ENCODE measurements at places on chromosomes 11 and 22.

DNA sequence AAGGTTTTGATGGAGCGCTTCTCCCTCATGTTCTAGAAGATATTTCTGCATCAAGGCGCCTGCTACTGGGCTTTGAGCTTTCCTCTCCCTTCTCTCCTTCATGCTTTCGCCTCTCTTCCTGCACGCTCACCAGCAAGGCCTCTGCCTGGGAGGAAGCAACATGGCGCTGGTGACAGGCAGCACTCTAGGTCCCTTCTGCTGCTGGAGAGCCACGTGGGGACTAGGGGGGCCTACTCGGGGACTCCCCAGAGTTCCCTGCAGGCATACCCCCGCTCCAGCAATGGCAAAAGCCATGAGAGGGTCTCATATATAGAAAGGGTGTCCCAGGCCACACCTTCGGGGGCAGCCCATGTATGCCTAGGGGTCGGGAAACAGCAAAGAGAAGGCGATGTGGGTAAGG, 49.7 kb downstream of the GRIK4 start:
- no peak for DNase-seq

DNA sequence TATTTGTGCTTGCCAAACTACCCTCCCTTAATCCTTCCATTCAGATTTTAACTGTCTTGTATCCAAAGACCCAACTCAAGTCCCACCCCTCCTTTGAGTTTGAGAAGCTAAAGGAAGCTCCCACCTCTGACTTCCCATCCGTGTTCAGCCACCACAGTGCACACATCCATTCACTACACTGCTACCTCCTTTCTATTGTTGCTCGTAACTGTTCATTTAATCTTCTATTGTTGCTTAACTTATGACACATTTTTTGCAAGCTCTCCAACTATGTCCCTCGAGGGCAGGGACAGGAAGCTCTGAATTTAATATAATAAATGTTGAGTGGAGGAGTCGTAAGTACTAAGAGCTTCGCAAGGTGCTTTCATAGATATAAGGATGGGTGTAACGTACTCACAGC, 10.4 kb downstream of the LARGE1 start:
- DNase-seq, result no peak

DNA sequence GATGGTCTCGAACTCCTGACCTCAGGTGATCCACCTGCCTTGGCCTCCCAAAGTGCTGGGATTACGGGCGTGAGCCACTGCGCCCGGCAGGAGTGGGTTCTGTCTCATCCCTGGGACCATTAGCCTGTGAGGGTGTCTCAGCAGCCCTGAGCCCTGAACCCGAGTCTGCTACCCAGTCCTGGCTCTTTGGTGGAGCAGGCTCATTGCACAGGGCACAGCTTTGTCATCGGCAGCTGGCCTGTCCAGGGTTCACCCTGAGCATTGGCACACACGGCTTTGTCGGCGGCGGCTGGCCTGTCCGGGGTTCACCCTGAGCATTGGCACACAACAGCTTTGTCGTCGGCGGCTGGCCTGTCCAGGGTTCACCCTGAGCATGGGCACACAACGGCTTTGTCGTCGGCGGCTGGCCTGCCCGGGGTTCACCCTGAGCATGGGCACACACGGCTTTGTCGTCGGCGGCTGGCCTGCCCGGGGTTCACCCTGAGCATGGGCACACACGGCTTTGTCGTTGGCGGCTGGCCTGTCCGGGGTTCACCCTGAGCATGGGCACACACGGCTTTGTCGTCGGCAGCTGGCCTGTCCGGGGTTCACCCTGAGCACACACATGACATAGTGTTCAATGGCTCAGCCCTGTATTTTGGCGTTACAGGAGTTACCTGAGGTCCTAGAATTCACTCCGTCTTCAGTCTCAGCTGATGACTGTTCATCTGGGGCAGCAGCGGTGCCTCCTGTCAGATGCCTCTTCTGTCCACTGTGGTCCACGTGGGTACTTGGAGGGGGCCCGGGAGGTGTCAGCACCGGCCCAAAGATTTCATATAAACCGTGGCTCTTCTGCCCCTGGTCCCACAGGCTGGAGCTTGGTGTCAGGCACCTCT, 1082.5 kb downstream of the BRD1 start:
- DNase-seq, result no peak

- no peak for DNase-seq
These were observed 1003.3 kb upstream of the CCDC90B start for GRCh38 chr11:84289381-84289906.

DNA sequence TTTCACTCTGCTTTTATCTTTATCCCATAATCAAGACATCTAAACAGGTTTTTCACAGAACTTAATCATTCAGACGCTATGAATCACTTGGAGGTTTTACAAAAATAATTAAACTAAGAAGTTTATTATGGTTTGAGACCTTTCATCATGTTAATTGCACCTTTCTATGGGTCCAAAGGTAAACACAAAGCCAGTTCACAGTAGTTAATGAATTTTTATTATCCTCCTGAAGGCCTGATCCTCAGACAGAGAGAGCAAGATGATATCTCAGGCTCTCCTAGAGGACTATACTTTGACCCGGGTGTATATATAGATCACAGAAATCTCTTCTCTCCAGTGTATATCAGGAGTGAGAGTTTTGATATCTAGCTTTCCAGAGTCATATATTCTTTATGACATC, 1044.3 kb upstream of the RAG2 start:
- DNase-seq, result no peak

DNA sequence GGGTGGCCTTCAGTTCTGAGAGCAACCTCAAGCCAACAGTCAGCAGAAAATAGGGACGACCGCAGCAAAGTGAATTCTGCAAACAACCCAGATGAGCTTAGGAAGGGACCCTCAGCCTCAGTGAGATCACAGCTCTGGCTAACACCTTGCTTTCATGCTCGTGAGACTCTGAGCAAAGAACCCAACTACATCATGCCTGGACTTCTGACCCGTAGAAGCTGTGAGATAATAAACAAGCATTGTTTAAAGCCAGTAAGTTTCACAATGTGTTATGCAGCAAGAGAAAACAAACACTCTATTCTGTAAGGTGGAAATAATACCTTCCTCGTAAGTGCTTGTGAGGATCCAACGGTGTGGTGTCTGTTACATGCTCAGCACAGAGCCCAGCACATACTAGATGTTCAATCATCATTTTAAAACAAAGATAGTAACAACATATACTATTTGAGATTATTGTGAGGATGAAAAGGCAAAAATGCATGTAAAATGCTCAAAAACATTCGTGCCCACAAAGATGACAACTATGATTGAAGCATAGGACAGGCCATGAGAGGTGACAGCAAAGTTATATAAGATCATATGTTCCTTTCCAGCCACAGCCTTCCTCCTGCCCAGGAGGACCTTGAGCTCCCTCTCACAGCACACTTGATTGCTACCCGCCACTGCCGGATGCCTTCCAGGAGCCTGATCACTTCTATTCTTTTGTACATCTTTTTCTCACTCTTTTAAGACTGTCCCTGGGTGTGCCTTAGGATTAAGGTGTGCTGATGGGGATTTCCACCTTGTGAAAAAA, 433.3 kb downstream of the BUD13 start:
- DNase-seq, result no peak

GRCh38 chr11:95647355-95647754, 142.2 kb downstream of the FAM76B start:
- DNase-seq, result no peak

- no peak for DNase-seq
These were observed 117.7 kb downstream of the KCNC1 start for GRCh38 chr11:17852246-17852645.

- DNase-seq, result no peak
These were observed 57.9 kb downstream of the SYTL2 start for GRCh38 chr11:85752890-85753581.

DNA sequence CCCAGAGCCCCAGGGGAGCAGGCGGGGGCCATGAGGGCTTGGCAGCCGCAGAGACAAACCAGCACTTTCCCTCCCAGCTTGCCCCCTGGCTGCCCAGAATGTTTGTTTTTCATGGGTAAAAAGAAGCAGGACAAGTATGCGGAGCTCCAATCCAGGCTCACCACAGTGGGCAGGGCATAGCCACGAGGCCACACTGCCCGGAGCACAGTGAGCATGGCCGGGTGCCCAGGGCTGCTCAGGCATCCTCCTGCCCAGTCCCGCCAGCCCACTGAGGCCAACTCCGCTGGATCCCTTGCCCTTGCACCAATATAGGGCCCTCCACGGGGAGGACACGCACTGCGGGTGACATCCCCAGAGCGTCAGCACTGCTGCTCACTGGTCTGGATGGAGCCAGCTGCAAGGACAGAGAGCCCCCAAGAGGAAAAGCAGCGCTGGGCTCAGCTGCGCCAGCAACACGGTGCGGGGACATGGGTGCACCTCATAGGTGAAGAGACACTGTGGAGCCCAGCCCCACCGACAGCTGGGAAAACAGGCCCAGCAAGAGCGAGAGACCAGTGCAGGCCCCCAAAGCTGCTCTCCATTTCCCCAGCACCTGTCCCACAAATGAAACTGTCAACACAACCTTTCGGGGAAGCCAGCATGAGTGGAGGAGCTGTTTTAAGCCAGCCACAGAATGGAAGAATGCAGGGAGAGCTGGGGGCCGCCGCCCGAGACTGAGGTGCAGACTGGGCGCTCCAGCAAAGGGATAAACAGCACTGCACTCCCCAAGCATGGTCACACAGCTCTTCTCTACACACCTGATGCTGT, 24.8 kb downstream of the ARVCF start:
- no peak for DNase-seq

GRCh38 chr11:15730995-15731385, 616.3 kb downstream of the INSC start:
- no peak for DNase-seq

DNA sequence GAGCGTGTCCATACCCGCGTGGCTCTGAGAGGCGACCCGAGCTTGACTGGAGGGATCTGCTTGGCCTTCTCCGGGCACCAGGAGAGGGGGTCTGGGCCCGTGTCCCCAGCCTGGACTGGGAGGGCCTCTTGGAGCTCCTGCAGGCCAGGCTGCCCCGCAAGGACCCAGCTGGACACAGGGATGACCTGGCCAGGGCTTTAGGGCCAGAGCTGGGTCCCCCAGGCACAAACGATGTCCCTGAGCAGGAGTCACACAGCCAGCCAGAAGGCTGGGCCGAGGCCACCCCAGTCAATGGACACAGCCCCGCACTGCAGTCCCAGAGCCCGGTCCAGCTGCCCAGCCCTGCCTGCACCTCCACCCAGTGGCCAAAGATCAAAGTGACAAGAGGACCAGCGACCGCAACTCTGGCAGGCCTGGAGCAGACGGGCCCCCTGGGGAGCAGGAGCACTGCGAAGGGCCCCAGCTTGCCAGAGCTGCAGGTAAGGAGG, 38.2 kb downstream of the TRIOBP start:
- DNase-seq, result no peak

DNA sequence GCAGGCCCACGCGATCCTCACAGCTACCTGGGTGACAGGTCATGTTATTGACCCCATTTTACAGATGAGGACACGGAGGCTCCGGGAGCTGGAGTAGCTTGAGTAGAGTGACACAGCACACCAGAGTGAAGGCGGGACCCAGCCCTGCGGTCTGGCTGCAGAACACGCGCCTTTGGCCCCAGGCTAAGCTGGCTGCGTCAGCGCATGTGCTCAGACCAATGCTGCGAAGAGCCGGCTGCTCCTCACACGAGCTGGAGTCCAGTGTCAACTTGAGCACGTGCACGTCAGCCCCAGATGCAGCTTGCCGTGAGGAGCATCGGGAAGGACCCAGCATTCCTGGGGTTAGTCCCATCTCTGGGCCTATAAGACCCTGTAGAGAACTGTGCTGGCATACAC, 49.9 kb downstream of the SCUBE1 start:
- DNase-seq, result no peak

- DNase-seq, result no peak
These were observed 81.9 kb upstream of the RCN1 start for GRCh38 chr11:32008880-32009551.

GRCh38 chr11:27119396-27119795, 78.8 kb downstream of the BBOX1 start:
- DNase-seq, result no peak

- no peak for DNase-seq
These were observed 17.3 kb upstream of the MRGPRF start for GRCh38 chr11:69030301-69030700.

GRCh38 chr11:37533830-37534229, 935.8 kb upstream of the RAG2 start:
- no peak for DNase-seq

- no peak for DNase-seq
These were observed 76.6 kb downstream of the WT1 start for GRCh38 chr11:32358729-32359128.

DNA sequence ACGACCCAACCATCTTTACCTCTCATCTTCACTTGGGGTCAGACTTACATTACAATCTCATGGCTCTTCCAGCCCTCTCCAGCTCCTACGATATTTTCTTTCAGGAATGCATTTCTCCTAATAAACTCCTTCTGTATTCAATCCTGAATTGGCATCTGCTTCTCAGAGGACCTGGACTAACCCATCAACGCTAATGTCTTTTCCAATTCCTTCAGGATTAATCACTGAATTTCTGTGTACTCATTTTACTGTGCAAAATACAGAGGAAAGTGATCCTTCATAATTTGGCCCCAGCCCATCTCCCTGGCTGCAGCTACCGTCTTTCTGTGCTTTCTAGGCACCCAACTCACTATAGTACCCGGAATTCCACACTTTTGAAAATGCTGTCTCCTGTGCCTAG, 239.2 kb downstream of the METTL15 start:
- no peak for DNase-seq

DNA sequence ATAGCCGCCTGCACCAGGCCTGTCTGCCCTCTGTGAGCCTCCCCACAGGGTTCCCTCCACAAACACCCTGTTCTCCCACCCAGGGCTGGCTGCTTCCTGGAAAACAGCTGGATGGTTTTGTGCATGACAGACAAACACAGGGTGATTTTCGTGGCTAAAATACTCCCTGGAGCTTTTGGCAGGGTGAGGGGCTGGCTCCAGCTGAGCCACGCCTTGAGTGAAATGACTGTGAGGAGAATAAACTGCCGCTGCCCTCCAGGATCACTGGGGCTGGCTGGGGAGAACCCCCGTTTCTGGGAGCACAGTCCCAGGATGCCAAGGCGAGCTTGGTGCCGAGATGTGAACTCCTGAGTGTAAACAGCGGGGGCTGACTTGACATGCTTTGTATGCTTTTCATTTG, 20.3 kb upstream of the PPP6R3 start:
- no peak for DNase-seq

DNA sequence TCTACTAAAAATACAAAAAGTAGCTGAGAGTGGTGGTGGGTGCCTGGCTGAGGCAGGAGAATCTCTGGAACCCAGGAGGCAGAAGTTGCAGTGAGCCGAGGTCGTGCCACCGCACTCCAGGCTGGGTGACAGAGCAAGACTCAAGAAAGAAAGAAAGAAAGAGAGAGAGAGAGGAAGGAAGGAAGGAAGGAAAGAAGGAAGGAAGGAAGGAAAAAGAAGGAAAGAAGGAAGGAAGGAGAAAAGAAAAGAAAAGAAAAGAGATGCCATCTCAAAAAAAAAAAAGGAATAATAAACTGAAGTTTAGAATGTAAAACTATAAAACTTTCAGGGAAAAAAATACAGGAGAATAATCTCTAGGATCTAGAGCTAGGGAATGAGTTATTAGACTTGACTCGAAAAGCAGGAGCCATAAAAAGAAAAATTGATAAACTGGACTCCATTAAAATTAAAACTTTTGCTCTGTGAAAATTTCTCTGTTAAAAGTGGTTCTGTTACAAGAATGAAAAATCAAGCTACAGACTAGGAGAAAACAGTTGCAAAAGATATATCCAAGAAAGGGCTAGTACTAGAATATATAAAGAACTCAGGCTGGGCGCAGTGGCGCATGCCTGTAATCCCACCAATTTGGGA, 13.4 kb upstream of the SEPTIN5 start:
- no peak for DNase-seq

GRCh38 chr22:19641254-19641982, 72.9 kb upstream of the SEPTIN5 start:
- no peak for DNase-seq

Data from NCI-H187 (cell line).